ENCODE measurements at places on chromosomes 1 and 21.
A peak's percentile ranks its signal among the peaks of the same experiment; 100 is the strongest.

DNA sequence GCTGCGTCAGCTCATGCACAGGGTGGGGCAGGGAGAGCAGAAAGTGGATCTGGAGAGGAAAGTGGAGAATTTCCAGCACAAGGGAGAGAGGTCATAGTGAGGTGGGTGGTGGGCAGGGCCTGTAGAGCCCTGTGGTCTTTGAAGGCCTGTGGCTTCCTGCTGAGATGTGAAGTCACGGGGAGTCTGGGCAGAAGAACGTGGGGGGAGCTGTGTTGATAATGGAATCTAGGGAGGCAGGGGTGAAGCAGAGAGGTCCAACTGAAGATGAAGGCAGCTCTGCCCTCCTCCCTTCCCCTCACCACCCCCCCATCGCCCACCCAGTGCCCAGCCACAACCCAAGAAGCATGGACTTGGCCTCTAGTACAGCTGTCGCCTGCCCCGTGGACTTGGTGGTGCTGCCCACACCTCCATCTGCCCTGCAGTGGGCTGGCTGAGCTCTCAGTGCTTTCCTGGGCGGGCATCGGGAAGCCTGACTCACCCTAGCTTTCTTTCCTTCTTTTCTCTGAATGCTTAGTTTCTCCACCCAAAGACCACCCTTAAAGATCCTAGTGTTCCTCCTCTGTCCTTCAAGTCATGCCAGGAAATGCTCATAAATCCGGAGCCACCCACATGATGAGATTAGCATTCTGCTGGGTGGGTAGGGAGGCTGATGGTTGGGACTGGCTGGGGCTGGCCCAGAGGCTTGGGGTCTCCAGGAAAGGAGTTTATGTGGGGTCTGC lies 186.1 kb downstream of the TRABD2B start:
- H3K4me3 ChIP-seq = no peak overlapping the region
- H3K27me3 ChIP-seq = peaks cover 17% of the 10 kb centered on the region
- peaks cover 66% of the 10 kb centered on the region for H3K4me1 ChIP-seq
- H3K36me3 ChIP-seq = no peaks in the 10 kb centered on the region

DNA sequence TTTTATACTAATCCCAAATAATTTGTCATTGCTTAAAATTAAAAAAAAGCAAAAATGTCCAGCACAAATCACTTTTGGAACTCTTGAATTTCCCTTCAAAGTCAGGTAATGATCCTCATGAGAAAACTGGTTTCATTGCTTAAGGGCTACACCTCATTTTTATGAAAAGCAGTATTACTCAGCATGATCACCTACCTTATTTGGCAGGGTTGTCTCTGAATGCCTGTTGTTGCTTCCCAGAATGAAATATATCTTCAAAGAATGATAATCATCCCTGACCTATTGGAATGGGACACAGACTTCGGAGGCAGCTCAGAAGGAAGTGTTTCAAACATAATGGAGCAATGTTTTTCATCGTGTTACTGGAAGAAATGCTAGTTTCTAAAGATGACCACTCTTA lies 29.7 kb downstream of the C1orf21 start:
- no peaks in the 10 kb centered on the region for H3K27me3 ChIP-seq
- peaks cover 36% of the 10 kb centered on the region for H3K36me3 ChIP-seq
- DNase-seq = no peak

- H3K27me3 ChIP-seq = peaks cover 12% of the 10 kb centered on the region
- H3K4me3 ChIP-seq = no peak overlapping the region
- H3K4me1 ChIP-seq = peaks cover 11% of the 10 kb centered on the region
- DNase-seq = no peak
- H3K36me3 ChIP-seq = no peaks in the 10 kb centered on the region
Measured at GRCh38 chr21:42636520-42637266, 16.7 kb upstream of the PDE9A start.

GRCh38 chr1:244060686-244061085 lies 9.6 kb downstream of the ZBTB18 start:
- H3K27me3 ChIP-seq = no peaks in the 10 kb centered on the region
- no peak overlapping the region for H3K4me3 ChIP-seq
- H3K4me1 ChIP-seq = peaks cover 4% of the 10 kb centered on the region
- no peaks in the 10 kb centered on the region for H3K36me3 ChIP-seq
- no peak overlapping the region for H3K27ac ChIP-seq
- no peak for DNase-seq

GRCh38 chr21:46228345-46229051 lies at the start of gene LSS:
Gene LSS, minus strand, starts transcription at chr21:46228774. Its CDS starts 29 bp downstream, at chr21:46228745.
- peaks cover 44% of the 10 kb centered on the region for H3K36me3 ChIP-seq
- H3K4me1 ChIP-seq = peaks cover 31% of the 10 kb centered on the region
- peak within 1 kb of the TSS; percentile 97 for H3K4me3 ChIP-seq
- H3K27ac ChIP-seq = peak within 1 kb of the TSS; percentile 97
- peak; percentile 99 for DNase-seq

GRCh38 chr1:2446394-2446793 lies 29.7 kb upstream of the PLCH2 start:
- H3K36me3 ChIP-seq = no peaks in the 10 kb centered on the region
- DNase-seq = no peak
- peaks cover 37% of the 10 kb centered on the region for H3K27me3 ChIP-seq

DNA sequence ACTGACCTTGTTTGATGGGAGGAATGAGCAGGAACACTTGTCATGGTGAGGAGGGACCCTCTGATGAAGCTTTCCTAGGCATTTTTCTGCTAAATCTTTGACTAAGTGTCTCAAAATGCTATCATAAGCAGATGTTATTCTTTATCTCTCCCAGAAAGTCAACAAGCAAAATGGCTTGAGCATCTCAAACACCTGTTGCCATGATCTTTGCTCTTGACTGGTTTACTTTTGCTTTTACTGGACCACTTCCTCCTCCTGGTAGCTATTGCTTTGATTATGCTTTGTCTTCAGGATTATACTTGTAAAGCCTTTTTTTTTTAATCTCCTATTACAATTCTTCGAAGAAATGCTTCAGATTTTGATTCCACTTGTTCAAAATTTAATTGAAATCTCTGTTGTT lies 157.4 kb downstream of the GPR52 start:
- no peak for DNase-seq
- no peak overlapping the region for H3K27ac ChIP-seq
- H3K36me3 ChIP-seq = peaks cover 5% of the 10 kb centered on the region
- no peak overlapping the region for H3K4me3 ChIP-seq
- no peaks in the 10 kb centered on the region for H3K4me1 ChIP-seq
- no peaks in the 10 kb centered on the region for H3K27me3 ChIP-seq

DNA sequence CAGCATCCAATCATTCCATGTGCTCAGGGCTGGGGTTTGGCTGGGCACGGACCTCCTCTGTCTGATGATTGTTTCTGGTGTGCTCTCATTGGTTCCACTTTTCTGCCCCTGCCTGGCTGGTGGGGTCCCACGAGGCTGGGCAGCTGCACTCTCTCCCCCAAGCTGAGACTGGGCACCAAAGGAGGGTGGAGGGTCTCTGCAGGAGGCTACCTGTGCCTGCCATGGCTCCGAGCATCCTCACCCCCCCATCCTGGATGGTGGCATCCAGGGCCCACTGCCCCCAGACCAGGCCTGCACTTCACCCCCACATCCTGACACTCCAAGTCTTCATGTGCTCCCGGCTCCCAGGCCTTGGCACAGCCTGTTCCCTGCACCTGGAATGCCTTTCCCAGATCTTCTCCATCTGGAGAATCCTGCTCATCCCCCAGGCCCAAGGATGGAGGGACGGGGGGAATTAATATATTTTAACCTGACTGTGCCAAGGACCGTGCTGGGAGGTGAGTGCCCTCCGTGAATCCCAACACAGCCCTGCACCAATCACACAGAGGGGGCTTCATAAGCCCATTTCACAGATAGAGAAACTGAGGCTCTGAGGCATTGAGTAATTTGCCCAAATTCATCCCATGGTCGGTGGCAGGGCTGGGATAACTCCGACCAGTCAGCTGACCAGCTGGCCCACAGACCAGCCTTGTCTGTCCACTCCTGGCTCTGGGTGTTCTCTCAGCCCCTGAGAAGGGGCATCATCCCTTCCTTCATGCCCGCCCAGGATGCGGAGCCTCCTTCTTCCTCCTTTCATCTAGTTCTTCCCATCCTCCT lies 403.4 kb downstream of the MATN1 start:
- no peak overlapping the region for H3K27ac ChIP-seq
- H3K27me3 ChIP-seq = peaks cover 9% of the 10 kb centered on the region
- H3K36me3 ChIP-seq = no peaks in the 10 kb centered on the region
- H3K4me3 ChIP-seq = no peak overlapping the region

- no peaks in the 10 kb centered on the region for H3K36me3 ChIP-seq
- H3K27ac ChIP-seq = no peak overlapping the region
- no peak for DNase-seq
- no peak overlapping the region for H3K4me3 ChIP-seq
- peaks cover 14% of the 10 kb centered on the region for H3K27me3 ChIP-seq
- no peaks in the 10 kb centered on the region for H3K4me1 ChIP-seq
Measured at GRCh38 chr1:7683521-7683920, 87.6 kb upstream of the VAMP3 start.
